ENCODE measurements at places on chromosomes 6 and 20.

DNA sequence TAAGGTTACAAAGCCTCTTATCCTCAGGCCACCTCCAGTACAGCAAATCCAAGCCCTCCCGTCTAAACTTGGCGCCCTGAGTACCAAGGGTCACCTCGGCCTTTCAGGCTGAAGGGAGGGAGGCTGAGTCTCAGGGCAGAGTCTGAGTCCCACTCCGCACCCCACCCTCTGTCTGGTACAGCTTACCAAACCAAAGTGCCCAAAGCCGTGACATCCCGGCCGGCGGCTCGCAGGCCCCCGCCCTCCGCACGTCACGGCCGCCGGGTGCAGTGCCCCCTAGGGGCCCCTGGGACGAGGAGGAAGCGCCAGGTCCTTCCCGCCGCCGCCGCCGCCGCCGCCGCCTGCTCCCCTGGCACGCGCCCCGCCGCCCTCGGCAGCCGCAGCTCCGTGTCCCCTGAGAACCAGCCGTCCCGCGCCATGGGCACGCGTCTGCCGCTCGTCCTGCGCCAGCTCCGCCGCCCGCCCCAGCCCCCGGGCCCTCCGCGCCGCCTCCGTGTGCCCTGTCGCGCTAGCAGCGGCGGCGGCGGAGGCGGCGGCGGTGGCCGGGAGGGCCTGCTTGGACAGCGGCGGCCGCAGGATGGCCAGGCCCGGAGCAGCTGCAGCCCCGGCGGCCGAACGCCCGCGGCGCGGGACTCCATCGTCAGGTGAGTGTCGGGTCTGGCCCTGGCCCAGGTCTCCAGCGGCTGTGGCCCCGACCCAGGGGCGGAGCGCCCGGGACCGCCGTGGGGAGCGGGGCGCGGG is at the start of gene MTHFD1L:
TSS of gene MTHFD1L (plus strand) at position 297 of the 741 bp plus-strand sequence. CDS start at position 418, 121 bp downstream.
- DNase-seq: peak; percentile 81

- DNase-seq: no peak
These were observed 135.3 kb upstream of the BMP2 start for GRCh38 chr20:6632187-6632586.

GRCh38 chr6:115984809-115985208 is 75.9 kb downstream of the FRK start:
- no peak for DNase-seq

- no peak for DNase-seq
These were observed 709.9 kb downstream of the TFAP2A start for GRCh38 chr6:9704989-9705388.

DNA sequence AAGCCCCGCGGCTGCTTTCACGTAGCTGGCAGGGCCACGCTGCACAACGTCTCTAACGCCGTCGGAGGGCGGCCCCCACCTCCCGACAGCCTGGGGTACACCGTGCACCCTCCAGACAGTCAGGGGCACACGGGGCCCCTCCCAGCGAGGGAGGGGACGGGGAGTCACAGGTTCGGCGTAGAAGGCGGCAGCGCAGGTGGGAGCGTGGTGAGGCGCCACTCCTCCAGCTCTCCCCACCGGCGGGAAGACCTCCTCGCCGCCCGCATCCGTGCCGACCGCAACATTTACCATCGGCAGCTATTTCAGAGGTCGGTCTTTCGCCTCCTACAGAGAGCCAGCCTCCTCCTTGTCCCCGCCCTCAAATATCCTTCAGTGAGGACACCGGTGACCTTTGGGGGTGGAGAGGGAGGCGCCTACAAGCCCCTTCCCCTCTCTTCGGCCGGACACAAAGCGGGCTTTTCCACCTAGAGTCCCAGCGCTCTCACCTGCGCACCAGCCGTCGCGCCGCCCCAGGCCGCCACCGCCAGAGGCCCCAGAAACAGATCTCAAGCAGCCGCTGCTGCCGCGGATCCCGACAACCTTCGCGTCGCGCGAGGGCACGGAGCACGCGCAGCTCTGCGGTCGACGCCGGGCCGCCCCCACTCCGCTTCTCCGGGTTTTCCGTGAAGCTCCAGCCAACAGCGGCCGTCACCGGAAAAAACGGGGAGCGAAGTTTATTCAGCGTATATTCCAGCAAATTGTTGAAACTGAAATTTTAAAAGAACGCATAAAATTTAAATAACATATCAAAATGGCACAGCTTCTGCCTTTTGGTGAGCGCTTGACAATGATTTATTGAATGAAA is at the start of gene MKKS:
TSS of gene MKKS (minus strand) at position 600 of the 844 bp plus-strand sequence. CDS start 20,708 bp downstream, outside the sequence.
- peak; percentile 91 for DNase-seq

DNA sequence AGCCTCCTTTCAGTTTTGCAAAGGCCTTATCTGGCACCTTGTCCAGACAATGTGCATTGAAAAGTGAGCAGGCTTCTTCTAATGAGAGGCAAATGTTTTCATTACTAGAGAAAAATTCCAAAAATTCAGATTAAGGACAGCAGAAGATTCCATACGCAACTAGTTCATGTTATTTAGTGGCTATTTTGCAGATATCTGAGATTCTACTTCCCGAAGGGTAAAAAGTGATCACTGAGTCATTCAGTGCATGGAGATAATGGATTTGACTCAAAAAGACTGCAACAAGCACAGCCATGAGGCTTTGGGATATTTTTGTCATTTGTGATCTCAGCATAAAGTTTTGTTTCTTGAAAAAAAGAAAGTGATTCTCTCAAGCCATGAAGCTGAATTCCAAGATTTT is 29.9 kb downstream of the METTL24 start:
- no peak for DNase-seq

- DNase-seq: no peak
These were observed 166.0 kb upstream of the FAM83B start for GRCh38 chr6:54680531-54680930.

DNA sequence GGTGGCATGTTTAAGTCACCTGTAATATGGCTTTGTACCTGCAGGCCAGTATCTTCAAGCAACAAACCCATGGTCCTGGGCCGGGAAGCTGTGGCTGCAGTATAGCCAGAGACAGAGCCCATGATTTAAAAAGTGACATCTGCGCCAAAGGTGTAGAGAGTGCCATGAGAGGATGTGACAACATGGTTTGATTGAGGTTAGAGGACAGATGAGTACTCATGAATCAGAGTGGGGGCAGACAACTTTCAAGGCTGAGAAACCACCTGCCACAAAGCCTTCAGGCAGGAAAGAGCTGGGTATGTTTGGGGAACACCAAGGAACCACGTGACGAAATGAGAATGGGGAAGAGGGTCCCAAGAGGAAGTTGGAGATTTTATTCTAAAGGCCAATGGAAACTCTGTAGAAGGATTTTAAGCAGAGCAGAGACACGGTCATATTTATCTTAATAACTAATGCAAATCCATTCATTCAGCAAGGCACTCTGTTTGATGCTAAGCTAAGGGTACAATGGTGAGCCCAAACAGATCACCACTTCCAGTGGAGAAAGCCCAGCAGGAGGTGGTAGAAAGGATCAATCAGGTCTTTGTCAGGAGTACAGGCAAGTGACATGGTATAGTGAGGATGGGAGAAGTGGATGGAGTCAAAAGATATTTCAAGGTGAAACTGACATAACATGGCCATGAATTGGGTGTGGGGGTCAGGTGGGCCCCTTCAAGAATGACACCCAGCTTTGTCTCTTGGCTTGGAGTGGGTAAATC is 3.4 kb upstream of the MICAL1 start:
- DNase-seq: no peak

DNA sequence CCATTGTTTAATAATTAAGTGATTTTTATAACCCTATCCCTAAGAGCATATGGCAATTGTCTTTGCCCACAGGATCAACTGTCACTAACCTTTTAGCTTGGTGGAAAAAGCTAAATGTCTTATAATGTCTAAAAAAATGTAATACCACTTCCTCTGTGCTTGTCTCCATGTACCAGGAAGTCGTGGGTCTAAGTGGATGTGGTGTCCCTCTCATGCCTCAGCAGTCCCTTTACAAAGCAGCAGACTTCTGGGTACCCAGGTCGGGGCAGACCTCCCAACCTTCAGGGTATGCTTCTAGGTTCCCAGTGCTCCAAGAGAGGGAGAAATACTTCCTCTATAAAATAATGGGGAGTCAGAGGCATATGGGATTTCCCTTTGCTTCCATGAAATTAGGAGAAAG is 74.7 kb downstream of the ZHX3 start:
- no peak for DNase-seq

- DNase-seq: no peak
These were observed 242.0 kb upstream of the TBX18 start for GRCh38 chr6:85006362-85006761.

GRCh38 chr20:24439737-24440387 is 29.6 kb upstream of the SYNDIG1 start:
- DNase-seq: no peak

GRCh38 chr20:9306521-9306920 is 207.9 kb upstream of the LAMP5 start:
- no peak for DNase-seq

DNA sequence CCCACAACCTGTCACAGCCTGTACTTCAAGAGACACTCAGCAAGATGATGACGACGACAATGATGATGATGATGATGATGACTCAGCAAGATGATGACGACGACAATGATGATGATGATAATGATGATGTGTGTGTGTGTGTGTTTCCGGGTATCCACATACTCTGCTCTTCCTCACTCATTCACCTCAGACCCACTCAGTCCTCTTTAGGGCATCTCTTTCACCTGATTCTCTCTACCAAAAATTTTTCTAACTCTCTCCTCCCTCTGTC is 1.2 kb upstream of the EIF6 start:
- no peak for DNase-seq

- no peak for DNase-seq
These were observed 4.6 kb downstream of the FKBP1A start for GRCh38 chr20:1388253-1388652.

DNA sequence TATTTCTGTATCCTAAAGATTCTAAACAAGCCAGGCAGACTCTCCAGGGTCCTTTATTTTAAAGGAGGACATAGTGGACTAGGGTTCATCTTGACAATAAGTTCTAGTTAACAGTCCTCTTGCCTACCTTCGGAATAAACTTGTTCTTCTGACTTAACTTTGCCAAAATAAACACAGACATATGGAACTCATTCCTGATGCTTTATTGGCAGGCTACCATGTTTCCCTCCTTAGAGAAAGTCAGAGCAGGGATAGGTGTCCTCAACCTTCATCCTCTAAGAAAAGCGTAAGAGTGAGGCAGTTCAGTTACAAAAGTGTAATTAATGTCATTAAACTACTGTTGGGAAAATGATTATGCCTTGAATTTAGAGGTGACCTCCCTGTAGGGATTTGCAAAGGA is 46.9 kb upstream of the NRSN1 start:
- no peak for DNase-seq

GRCh38 chr6:3230256-3230882 is 2.9 kb upstream of the TUBB2B start:
- DNase-seq: no peak

DNA sequence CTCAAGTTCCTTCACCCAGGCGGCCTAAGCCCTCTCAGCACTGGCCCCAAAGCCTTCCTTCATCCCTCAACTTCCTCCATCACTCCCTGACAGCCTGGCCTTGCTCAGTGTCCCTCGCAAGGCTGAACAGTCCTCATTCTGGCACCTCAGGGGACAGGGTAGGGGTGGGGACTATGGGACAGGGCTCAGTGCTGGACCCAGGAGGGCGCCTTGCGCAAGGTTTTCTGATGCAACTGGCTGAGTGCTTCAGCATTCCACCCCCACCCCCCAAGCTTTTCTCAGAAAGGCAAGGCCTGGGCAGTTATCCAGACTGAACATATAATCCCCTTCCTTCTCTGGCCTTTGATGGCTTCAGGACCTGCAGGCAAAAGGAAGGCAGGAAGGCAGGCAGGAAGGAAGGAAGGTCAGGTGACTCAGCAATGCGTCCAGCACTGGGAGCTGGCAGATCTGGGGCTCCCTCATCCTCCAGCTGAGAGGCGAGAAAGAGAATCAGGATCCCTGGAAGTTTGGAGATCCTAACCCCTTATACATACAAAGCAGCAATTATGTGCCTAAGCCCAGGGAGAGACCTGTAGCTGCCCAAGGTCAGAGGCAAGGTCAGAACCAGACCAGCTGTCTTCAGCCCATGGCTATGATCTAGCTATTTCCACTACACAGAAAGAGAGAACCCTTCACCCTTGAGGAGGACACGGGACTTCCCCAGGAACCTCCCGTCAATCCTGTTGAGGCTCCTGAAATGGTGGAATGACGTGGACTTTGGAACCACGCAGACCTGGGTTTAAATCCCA is 8.6 kb upstream of the TRIB3 start:
- DNase-seq: no peak

DNA sequence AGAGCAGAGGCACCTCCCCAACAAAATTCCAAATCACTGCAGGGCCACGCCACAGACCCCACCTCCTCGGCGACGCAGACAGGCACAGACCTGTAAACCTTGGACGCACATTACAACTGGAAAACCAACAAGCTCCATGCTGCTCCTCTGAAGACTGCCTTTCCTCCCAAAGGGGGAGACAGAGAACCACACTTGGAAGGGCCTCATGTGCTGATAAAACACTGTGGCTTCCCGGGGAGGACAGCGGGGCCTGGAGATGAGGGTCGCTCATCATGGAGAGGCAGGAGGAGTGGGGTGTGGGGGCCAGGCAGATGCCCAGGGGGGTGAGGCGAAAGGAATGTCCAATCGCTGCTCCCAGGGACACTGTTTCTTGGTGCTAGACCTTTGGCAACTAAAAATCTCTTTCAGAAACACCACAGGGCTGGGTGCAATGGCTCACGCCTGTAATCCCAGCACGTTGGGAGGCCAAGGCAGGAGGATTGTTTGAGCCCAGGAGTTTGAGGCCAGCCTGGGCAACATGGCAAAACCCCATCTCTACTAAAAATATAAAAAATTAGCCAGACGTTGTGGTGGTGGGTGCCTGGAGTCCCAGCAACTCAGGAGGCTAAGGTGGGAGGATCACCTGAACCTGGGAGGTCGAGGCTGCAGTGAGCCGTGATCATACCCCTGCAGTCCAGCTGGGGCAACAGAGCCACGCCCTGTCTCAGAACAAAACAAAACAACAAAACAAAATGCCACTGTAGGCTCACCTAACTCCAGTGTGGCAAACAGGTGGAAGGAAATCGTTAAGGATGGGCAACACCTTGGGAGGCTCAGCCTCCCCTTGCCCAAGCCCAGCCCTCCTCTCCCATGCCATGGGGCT is 53.8 kb downstream of the ABHD12 start:
- DNase-seq: no peak

DNA sequence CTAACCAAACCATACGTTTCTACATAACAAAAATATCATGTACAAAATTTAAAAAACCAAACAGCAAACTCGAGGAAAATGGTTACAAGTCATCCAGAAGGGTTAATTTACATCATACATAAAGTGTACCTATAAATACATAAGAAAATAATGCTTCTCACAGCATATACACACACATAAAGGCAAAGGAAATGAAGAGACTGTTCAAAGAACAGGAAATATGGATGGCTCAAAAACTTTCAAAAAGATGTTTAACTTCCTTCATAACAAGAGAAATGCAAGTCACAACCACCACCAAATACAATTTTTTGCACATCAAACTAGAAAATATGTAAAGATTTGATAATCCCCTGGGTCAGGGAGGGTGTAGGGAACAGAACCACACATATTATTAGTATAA is 7.5 kb downstream of the SLC22A23 start:
- DNase-seq: no peak

- no peak for DNase-seq
These were observed 797 bp upstream of the ZNF133 start for GRCh38 chr20:18287546-18287914.

GRCh38 chr6:26299286-26300042 is 65.5 kb upstream of the BTN3A2 start:
- no peak for DNase-seq

Data from activated naive CD4-positive, alpha-beta T cell treated with anti-CD3 and anti-CD28 coated beads, Interleukin-2, amount 50 U/mL, for 16 hours (primary cell).